ENCODE measurements at places on chromosomes 4 and X.

- no peak for DNase-seq
These were observed 43.2 kb upstream of the BMPR1B start for GRCh38 chr4:94714365-94715160.

- DNase-seq: no peak
These were observed 75.3 kb downstream of the RAPGEF2 start for GRCh38 chr4:159178151-159178546.

- DNase-seq: no peak
These were observed 6.1 kb downstream of the UBQLN2 start for GRCh38 chrX:56569378-56570057.

DNA sequence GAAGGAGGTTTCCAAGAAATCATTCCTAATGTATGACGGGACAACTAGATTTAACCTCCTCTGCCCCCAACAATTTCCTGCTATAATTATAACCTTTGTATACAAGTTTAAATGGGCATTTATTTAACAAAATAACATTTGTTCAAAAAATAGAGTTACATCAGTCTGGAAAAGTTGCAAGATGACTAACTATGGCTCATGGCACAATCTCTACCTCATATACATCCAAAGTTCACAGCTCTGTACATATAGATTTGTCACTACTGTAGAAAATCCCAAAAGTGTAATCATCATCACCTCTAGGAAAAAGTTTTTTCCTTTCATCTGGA is 3.8 kb upstream of the RPS6KA3 start:
- no peak for DNase-seq

DNA sequence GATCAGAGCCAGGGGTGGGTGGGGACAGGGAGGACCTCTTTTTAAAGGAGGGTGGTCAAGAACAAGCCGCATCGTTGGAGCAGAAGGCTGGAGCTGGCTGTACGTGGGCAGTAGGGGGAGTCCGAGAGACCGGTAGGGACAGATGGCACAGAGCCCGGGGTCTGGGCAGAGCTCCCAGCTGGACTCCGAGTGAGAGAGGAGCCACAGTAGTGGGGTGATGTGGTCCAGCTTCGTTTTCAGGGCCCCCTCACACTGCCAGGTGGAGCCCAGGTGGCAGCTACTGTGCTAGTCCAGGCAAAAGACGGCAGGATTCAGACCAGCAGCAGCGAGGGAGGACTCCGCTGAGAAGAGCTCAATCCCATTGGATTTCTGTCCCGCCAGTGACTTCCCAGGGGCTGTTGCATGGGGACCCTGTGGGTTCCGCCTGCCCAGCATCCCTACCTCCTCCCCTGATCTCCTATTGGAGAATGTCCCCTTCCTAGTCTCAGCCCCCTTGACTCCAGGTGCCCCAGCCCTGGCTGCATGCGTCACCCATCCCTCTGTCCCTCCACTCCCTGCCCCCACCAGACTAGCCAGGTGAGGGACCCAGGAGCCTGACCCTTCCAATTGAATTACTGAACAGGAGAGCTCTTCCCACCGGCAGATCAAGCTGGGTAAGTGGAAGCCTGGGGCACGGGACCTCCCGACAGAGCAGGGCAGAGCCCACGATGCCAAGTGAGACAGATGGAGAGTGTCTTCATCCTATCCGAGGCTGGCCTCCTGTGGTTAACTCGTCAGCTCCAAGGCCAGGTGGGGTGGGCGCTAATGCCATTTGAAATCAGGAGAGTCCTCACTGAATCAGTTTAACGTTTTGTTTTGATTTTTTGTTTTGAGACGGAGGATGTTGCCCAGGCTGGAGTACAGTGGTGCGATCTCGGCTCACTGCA is 2.9 kb downstream of the ARHGAP4 start:
- no peak for DNase-seq

- DNase-seq: no peak
These were observed 10.2 kb downstream of the BBS7 start for GRCh38 chr4:121860121-121860520.

DNA sequence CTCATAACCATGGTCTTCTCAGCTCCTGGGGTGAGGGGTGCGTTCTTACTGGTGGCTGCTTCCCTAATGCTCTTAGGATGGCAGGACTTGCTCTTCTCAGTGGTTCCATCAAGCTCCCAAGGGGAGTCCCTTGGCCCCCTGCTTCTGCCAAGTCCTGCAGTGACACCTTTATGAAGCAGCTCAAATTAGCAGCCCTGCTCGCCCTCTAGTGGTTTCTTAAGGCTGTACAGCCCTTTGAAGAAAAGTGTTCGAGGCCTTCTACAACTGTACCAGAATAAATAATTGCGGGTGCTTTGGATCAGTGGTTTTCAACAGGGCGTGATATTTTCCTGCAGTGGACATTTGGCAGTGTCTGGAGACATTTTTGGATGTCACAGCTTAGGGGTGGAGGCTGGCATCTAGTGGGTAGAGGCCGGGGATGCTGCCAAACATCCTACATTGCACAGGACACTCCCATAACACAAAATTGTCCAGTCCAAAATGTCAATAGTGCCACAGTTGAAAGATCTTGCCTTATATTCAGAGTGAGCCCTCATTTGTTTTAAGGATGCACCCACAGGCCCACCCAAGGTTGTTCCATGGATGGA is 204.7 kb upstream of the S100G start:
- no peak for DNase-seq

DNA sequence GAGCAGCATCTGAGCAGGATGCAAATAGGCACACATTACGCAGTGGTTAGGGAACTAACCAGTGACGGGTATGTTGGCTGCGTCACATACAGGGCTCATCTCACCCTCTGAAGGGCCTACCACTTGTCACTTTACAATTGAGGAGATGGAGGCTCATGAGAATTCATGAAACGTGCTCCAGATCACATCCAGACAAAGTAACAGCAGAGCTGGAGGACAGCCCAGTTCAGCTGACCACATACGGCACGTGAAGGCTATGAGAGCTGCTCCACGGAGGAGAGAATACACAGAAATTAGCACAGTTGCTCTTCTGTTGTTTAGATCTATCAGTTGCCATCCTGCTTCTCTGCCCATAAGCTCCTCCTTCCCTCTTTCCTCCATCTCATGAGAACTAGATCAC is 78.4 kb downstream of the FAM9B start:
- no peak for DNase-seq

DNA sequence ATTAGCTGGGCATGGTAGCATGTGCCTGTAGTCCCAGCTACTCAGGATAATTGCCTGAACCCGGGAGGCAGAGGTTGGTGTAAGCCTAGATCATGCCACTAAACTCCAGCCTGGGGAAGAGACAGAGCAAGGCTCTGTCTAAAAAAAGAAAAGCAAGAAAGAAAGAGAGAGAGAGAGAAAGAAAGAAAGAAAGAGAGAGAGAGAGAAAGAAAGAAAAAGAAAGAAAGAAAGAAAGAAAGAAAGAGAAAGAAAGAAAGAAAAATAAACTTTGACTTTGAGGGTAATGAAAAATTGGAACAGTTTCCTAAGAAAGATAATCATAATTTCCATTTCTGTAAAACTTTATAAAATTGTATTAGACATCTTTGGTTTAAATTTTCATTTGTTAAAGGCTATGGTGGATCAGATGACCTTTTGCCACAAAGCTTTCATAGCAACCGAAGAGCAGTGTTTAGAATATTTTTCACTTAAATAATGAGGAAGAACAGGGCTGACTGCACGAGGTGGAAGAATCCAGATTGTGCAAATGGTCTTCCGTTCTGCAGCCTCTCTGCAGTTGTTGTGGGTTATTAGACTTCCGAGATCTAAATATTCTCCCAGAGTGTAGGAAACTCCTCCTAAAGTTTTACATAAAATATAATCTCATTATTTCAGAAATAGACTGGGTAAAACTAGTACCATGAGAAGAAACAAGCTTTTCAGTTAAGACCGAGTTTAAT is 55.9 kb downstream of the RBM47 start:
- DNase-seq: no peak

DNA sequence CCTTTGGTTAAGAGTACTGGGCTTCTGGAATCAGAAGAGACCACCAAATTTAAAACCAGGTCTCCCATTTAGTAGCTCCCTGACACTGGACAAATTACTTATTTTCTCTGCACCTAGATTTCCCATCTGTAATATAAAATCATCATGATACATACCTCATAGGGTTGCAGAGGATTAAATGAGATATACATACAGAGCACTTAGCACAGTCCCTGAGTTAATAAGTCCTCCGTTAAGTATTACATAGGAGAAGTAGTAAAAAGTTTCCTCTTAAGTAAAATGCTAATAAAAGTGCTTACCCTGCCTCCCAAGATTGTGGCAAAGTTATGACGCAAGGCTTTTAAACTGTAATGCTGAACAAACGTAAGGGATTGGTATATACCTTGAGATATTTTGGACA is 539 bp upstream of the CHIC1 start:
- DNase-seq: no peak

- no peak for DNase-seq
These were observed 551 bp downstream of the NPNT start for GRCh38 chr4:105895583-105896460.

GRCh38 chrX:72714478-72714916 is 391 bp upstream of the PHKA1 start:
- peak; percentile 14 for DNase-seq

- no peak for DNase-seq
These were observed 16.9 kb upstream of the CEP135 start for GRCh38 chr4:55931833-55932232.

DNA sequence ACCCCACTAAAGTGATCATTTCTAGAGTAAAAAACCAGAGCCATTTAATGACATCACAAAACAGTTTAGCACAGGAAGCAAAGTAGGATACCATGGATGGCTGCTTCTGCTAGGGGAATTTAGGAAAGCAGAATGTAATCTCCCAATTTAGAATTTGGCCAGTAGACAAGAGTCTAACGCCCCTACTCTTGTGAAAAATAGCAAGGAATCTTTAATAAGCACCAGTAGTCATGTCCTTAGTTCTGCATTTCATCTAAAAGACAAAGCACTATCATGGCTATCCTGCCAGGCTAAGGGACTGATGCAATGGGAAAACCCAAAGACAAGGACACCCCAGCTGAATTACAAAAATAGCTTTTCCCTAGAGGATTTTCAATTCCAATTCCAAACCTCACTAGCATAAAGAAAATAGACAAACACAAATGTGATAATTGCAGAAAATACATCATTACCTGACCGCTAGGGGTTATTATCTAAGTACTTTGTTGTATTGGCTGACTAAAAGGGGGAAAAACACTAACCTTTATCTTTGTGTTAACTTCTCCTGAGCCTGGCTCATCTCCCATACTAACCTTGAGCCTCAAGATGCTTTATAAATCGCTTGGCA is 2.6 kb upstream of the AMMECR1 start:
- DNase-seq: no peak

GRCh38 chr4:162978398-162978797 is 188.3 kb downstream of the NAF1 start:
- no peak for DNase-seq

DNA sequence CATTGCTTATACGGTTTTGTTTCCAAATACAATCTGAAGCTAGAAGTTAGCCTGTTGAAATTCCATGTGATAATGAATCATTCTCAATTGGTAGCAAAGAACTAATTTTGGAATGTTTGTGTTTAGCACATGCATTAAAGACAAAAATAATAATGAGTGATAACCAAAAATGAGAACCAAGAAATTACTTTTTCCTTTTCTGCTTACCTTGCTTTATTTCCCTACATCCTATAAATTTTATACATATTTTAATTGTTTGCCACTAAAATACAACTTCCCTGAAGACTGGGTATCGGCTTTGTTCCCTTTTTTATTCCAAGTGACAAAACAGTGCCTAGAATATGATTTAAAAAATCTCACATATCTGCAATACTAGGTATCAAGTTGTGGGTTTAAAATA is 203.8 kb upstream of the TACR3 start:
- DNase-seq: no peak

GRCh38 chrX:20265726-20266681 is 705 bp downstream of the RPS6KA3 start:
- DNase-seq: no peak

- DNase-seq: no peak
These were observed 4.5 kb downstream of the RAPGEF2 start for GRCh38 chr4:159107203-159107925.

- DNase-seq: no peak
These were observed 47.3 kb upstream of the PPARGC1A start for GRCh38 chr4:23937173-23937572.

- no peak for DNase-seq
These were observed 12.2 kb downstream of the GK2 start for GRCh38 chr4:79395841-79396240.

- no peak for DNase-seq
These were observed 252.0 kb downstream of the LDB2 start for GRCh38 chr4:16646459-16646858.

GRCh38 chr4:101104312-101105052 is 242.8 kb downstream of the PPP3CA start:
- DNase-seq: no peak

- no peak for DNase-seq
These were observed 8.1 kb downstream of the RIPPLY1 start for GRCh38 chrX:106894978-106895452.

GRCh38 chrX:111006116-111006515 is 89.9 kb upstream of the PAK3 start:
- DNase-seq: no peak

DNA sequence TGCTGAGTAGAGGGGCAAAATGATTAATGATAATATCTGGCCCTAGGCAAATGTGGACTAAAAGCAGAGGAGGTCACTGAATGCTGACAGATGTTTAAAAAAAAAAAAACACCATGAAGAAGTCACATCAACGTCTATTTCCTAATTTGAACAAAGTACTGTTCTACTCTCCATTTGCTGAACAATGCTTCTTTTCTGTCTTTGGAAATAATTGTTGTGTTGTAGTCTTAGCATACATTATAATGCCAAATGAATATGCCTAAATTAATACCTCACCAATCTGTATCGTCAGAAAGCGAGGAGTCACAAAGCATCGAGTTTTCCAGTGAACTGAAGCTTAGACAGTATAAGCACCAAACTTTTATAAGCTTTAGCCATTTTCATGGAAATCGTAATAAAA is 140.9 kb upstream of the JADE1 start:
- no peak for DNase-seq

- no peak for DNase-seq
These were observed 256.8 kb upstream of the VCX start for GRCh38 chrX:7586126-7586525.

DNA sequence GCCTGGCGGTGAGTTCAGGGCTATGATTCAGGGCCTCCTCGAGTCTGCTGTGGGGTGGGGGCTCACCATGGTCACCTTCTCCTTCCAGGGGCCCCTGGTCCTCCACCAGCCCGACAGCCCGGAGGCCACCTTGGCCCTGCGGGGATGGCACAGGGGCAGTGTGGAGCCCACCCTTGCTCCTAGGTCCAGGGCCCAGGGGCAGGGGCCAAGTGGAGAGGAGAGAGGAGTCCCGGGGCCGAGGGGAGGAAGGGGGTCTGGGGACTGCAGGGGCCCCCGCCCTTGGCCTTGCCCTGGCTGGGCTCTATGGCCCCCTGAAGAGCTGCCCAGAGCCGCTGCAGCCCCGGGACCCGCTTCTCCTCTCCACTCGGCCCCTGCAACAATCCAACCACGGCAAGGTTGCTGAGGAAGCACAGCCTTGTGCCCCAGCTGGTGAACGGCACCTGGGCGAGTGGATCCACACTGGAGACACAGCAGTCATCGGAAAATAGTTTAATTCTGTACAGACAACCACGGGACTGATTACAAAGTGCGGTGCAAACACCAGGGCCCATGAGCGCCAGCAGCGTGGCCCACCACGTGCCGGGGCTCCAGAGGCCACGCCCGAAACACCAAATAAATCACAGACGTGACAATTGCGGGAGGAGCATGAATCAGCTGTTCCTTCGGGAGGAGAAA is 23.0 kb upstream of the CPLX1 start:
- no peak for DNase-seq
